ENCODE measurements at places on chromosomes 12 and 14.
A peak's percentile ranks its signal among the peaks of the same experiment; 100 is the strongest.

DNA sequence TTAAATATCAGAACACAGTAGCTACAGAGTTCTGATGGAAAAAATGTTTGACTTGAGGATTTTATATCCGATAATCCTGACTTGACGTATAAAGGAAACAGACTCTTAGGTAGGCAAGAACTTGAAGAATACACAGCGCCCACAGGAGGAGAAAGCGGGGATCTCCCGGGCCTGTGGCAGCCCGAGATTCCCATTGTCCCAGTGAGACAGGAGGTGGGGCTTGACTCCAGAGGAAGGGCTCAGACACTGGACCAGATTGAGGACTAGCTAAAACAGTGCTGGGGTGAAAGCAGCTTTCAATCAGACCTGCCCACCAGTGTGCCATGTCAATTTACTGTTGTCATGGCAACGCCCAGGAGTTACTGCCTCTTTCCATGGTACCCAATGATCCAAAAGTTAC lies 51.1 kb upstream of the C14orf180 start:
- DNase-seq: no peak

DNA sequence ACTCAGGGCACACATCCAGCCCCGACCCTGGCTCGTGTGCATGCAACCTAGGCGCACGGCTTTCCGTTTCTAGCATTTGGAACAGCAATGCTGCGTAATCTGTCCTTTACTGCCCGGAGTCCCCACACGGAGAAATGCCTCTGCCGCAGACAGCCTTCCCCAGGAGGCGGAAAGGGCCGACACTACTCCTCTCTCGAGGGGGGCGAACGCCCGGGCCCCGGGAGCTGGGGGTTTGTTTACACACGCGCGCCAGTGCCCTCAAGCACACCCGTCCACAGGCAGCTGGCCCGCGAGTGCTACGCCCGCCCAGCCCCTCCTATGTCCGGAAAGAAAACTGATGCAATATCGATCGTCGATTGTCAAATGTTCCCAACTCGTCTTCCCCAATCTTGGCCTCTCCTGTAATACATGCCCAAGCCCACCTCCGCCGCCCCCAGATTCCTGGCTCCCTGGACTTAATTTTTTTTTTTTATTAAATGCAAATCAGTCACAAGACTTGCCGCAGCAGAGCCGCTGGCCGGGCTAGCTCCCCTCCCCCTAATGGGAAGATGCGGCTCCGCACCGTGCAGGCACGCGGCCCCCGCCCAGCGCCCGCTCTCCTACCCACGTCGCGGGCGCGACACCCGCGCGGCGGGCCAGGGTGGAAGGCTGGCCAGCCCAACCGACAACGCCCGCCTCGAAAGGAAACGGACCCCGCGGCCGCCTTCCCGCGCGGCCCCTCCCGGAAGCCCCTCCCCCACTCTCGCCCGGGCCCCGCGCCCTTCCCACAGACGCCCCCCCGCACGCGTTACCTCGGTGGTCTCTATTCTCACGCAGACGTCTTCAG lies 642 bp downstream of the SLC38A2 start:
- peak; percentile 39 for DNase-seq

DNA sequence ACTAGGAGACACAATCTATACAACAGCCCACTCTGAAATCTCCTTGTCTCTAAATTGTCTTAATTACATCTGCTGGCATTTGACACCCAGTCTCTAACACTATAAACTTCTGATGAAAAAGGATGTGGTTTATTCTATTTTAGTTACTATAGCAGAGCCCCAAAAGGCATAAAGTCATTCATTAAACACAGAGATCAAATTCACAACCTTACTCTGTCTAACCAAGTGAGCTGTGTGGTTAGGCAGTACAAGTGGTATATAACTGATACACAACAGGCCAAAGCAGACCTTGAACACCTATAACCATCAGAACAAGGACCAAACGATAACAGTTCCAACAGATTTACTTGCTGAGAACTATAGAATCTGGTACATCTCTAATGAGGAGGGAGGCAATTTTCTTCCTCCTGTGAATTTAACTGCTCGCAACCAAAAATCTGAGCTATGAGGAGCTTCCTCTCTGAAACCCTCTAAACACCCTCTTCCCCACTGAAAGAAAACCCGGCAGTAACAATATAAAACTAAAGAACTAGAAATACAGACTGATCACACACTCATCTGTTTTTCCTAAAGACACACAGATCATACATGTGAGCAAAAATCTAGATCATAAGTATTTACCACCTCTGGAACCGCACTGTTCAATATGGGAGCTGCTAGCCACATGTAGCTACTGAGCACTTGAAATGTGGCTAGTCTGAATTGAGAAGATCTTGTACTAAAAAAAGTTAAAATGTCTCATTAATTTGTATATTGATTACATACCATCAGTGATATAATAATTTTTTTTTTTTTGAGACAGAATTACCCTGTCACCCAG lies 17.7 kb downstream of the SPPL3 start:
- no peak for DNase-seq

DNA sequence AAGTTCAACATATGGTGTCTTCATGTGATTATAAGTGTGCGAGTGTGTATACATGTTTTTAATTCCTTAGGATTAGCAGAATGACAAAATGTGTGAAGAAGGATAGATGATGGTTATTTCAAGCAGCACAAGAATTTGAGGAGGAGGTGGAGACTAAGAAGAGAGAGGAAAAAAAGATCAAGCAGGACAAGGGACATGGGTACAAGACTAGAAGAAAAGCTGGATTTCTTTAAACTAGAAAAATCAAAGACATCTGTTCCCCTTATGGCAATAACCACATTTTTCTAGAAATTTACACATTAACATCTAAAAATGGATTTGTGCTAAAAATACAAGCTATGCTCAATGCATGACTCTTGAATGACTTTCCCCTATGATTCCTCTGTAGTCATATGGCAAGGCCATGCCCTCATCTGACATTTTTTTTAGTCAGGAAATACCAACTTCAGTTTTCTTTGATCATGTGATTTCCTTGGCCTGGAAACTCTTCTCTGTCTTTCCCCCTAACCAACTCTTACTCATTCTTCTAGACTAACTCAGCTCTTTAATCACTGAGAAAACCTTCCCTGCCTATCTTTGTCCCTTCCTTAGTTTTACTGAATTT lies 435.8 kb downstream of the NRXN3 start:
- no peak for DNase-seq

GRCh38 chr12:5720381-5721005 lies 224.6 kb downstream of the ANO2 start:
- DNase-seq: no peak

GRCh38 chr14:64934338-64934929 lies 8.1 kb downstream of the GPX2 start:
- DNase-seq: no peak

DNA sequence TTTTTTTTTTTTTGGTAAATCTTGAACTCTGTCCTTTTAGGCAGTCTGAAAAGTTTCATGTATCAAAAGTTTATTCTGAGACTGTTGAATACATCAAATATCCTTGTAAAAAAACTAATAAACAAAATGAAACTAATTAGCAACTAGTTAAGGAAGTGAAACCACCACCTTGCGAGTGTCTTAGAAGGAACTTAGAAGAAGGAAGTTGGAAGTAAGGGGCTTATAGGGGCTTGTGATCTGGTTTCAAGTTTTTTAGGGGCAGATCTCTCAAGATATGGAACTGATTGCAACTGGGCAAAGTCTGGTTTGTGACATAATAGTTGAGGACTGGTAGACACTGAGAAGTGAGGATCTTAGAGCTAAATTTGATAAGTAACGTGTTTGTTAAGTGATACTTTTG lies 748.8 kb downstream of the C12orf50 start:
- DNase-seq: no peak

DNA sequence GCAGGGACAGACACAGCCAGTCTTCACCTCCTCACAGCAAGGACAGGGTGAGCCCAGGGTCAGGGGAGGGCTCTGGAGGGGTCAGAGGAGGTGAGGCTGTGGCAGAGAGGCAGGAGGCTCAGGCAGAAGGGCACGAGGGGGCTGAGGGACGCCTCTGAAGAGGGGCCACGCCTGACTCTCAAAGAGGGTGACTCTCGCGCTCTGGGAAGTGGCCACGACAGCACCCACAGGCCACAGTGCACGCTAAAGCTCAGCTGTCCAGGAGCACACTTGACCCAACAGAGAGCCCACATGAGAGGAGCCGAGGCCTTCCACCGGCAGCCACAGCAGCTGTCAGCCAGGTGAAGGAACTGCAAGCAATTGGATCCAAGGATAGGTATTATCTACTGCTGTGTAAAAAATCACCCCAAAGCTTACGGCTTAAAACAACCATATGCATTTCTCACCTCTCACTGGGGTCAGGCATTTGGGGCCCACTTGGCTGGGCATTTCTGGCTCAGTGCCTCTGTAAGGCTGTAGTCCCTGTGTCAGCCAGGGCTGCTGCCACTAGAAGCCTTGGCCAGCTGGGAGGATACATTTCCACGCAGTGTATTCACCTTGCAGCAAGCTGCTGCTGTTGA lies 27.8 kb downstream of the SLC6A12 start:
- no peak for DNase-seq

DNA sequence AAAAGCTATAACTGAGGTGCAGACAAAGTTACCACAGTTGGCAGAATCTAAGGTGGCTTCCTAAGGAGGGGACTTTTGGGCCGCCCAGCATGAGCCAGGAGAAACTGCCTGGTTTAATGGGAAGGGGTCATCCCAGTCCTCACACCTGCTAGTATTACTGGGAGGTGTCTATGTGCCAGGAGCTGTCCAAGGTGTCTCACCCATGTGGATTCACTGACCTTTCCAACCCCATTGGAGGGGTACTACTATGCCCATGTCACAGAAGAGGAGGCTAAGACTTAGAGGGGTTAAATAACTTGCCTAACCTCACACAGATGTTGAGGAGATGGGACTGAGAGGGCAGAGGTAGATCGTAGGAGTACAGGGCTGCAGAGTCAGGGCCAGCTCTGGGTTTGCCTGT lies 10.2 kb downstream of the ABCB9 start:
- no peak for DNase-seq

GRCh38 chr12:96233168-96233567 lies 39.0 kb downstream of the ELK3 start:
- no peak for DNase-seq

- DNase-seq: no peak
Observed at GRCh38 chr12:92926549-92926948, 2.5 kb downstream of the EEA1 start.

DNA sequence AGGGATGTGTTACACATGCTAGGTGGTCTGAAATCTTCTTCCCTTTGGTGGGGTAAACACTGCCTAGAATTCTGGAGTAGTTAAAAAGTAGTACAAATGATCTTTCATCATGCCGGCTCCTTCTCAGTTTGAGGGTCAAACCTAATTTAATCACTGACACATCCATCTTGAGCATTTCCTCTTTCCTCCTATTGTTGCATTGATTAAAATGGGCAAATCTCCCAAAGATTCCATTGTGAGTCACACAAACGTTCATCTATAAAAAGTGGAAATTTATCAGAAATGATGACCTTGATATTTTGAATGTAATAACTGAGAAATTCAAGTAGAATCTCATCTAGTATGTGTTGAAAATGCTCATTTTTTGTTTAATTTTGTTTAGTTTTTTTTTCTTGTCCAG lies 996.0 kb downstream of the NRXN3 start:
- no peak for DNase-seq

DNA sequence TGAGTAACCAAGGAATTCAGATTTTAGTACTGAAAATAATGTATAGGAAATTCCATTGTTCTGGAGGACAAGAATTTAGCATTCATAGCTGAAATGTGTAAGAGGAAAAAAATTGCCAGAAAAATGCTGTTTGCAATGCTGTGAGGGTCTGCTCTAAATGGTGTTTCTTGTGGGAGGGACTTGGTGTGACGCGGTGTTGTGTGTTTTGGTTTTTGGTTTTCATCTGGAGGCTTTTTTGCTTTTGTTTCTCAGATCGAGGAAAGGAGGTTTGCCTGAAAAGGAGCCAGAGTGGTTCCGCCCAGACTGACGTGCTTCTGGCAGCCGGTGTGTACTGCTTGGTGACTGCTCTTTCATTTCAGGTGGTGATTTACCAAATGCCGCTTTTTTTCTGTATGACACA lies 211.8 kb upstream of the HMGA2 start:
- no peak for DNase-seq

DNA sequence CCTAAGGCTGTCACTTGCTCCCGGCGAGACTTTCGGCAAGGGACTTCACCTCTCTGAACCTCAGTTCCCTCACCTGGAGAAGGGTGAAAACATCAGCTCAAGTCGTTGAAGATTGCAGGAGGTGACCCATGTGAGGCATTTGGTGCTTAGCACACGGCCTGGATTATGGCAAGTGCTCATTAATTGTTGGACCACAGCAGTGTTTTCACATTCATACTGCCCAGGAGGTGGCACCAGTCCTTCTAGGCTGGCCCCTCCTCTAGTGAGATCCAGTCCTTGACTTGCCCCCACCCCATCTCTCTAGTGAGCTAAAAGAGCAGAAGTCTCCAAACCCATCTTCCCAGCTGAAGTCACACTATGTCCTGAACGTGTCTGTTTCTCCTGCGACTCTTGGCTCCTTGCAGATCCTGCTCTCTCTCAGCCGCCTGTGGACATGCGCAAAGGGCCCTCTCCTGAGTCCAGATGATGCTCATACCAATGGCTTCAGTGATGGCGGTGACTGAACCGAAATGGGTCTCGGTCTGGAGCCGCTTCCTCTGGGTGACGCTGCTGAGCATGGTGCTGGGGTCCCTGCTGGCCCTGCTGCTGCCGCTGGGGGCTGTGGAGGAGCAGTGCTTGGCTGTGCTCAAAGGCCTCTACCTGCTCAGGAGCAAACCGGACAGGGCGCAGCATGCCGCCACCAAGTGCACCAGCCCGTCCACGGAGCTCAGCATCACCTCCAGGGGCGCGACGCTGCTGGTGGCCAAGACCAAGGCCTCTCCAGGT lies 1.6 kb downstream of the FICD start:
- no peak for DNase-seq

- DNase-seq: no peak
Observed at GRCh38 chr14:73311708-73312030, 74.4 kb downstream of the PAPLN start.

GRCh38 chr12:64600164-64600561 lies 10.1 kb upstream of the RASSF3 start:
- DNase-seq: no peak

DNA sequence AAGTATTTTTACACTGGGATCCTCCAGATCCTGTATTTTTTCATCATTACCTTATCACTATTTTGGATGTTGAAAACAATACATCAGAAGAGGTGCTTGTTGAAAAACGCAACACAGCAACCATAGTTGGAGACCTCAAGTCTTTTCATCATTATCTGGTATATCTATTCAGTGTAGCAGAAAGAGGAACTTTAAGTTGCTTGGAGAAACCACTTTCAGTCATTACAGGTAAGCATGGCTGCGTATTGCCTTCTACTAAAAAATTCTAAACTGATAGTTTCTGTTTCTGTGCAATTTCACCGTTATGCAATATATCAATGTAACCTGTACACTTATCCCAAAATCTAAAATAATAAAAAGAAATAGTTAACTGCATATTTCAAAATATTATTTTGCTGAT lies 32.2 kb upstream of the PTPRQ start:
- no peak for DNase-seq
